ENCODE measurements at places on chromosomes 16 and 17.
A peak's percentile ranks its signal among the peaks of the same experiment; 100 is the strongest.

DNA sequence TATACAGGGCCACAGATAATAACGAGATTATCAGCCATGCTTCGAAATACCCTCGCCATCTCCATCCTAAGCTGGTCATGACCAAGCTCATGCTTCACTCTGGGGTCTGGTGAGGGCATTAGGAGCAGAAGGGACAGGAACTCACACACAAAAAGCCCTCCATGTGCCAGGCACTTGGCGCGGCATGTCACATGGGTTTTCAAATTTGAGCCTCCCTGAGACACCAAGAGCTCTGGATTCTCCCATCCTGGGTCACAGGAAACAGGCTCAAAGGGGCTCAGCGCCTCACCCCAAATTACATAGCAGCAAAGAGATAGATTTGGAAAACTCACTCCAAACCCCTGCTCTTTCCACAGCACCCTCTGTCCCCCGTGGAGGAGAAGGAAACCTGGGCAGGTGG is 239.5 kb downstream of the GSG1L start:
- DNase-seq = no peak

DNA sequence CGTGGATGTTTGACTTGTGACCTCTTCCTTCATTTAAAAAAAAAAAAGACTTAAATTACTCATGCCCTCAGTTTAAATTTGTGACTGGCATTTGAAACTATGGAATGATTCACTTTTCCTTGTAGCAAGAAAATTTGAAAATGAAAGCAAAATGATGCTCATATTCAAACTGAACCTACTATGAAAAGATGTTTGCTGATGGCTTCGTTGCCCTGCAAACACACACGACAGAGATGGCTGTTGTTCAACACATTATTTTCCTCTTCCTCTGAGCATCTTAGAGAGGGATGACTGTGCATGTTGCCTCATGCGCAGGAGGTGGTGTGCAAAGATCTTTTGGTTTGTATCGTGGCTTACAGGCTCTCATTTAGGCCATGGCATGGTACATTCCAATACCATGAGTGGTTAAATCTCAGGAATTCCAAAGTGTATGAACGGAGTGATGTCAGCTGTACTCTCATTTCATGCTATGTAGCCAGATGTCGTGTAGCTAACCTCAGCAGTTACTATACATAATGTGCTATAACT is 164.5 kb downstream of the PRKCA start:
- DNase-seq = no peak

GRCh38 chr17:29807520-29808361 is 122.3 kb downstream of the SSH2 start:
- peak; percentile 48 for DNase-seq

DNA sequence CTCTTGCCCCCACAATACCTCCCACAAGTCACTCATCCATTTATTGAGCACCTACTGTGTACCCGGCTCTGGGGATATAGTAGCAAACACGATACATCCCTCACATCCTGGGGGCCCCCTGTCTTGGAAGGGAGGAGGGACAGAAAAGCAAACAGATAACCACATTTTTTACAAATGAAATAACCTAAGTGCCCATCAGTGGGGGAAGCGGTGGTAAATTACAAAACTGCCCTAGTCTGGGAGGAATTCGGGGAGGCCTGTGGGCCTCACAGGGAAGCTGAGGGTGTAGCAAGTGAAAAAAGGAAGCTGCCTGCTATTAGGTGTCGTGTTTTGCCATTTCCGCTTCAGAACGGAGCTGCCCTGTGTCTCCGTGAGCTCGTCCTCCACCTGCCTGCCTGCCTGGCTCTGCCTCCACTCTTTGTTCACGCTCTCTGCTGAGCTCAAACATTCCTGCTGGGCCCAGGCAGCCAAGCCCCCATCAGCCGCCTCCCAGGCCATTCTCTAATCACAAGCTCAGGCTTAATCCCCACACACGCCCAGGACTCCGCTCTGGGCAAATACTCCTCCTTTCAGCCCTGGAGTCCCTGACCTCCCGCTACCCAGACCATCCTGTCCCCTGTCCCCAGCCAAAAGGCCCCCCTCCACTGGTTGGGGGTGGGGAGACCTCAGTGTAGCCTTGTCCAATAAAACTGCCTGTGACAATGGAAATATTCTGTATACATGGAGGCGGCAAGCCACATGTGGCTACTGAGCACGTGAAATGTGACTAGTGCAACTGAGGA is 10.2 kb upstream of the SEC14L5 start:
- DNase-seq = no peak

DNA sequence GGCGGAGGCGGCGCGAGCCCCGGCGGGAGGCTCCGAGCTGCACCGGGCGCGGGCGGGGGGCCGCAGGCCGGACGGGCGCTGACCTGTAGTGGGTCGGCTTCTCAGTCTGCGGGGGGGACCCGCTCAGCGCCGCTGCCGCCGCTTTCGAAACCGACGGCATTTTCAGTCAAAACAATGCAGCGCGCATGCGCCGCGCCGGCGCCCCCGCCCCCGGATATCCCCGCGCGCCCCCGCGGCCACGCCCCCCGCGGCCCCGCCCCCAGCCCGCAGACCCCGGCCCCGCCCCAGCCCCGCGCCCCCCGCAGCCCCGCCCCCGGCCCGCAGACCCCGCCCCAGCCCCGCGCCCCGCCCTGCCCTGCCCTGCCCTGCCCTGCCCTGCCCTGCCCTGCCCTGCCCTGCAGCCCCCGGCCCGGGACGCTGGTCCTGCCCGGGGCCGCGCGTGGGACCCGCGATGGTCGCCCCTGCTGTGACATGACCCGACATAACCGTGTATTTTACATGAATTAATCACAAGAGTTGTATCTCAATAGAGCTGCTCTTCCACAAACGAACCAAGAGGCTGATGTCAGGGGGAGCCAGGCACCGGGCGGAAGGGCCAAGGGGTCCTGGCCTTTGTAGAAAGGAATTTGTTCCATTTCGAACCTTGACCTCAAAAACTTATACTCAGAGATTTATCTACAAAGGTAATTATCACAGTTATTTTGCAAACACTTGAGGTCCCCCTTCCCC is at the start of gene UNKL:
TSS of gene UNKL (minus strand) at position 173 of the 729 bp plus-strand sequence. CDS start at position 160, 13 bp downstream.
- peak; percentile 82 for DNase-seq

DNA sequence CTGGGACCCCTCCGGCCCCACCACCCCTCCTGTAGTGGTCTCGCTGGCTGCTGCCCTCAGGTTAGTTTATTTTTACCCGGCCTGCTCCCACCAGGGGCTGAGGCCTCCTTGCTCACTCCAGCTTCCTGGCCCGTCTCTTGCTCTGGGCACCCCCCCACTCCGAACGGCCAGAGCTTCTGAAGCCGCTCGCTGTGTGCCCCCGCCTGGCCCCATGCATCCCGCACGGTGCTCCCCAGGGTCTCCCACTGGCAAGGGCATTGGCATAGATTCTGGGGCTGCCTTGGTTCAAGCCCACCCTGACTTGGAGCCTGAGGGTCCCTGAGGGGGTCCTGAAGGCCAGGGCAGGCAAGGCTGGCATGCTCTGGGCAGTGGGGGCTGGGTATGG is 186.4 kb downstream of the SEC14L1 start:
- DNase-seq = no peak

GRCh38 chr16:48537909-48538745 is 71.9 kb downstream of the N4BP1 start:
- no peak for DNase-seq

GRCh38 chr17:61536422-61536955 is 54.5 kb downstream of the NACA2 start:
- no peak for DNase-seq

DNA sequence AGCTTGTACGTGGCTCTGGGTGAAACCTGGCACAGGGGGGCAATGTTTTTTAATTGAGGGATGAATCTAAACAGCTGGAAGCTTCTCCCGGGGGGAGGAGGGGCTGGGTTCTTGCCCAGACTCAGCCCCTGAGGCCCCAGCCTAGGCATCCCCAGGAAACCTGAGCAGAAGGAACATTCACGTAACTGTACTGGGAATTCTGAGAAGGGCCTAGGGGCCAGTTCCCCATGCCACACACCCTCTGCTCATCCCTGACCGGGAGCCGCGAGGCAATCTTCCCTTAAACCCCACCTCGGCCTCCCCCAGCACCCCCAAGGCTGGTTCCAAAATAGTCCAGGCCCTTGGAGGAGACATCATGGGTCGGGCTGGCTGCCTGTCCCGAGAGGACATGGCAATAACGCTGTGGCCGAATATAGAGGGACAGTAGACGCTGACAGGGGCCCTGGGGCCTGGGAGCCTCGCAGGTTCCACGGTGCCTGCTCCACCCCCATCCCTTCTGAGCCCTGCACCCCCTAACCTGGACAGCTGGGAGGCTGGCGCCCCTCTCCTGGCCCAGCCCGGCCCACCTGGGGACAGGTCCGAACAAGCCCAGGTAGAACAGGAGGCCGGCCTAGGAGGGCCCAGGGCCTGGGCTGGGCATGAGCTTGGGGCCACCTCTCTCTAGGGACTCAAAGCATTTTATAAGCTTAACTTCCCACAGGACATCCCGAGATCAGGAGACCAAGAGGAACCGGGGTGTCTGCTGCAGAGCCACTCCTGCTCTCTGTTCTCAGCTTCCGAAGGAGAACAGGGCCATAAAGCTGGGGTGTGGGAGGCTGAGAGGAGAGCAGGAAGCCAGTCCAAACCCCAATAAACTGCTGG is 83.2 kb upstream of the TOB1 start:
- DNase-seq = no peak

GRCh38 chr17:50641357-50641756 is 6.7 kb downstream of the ABCC3 start:
- DNase-seq = no peak

DNA sequence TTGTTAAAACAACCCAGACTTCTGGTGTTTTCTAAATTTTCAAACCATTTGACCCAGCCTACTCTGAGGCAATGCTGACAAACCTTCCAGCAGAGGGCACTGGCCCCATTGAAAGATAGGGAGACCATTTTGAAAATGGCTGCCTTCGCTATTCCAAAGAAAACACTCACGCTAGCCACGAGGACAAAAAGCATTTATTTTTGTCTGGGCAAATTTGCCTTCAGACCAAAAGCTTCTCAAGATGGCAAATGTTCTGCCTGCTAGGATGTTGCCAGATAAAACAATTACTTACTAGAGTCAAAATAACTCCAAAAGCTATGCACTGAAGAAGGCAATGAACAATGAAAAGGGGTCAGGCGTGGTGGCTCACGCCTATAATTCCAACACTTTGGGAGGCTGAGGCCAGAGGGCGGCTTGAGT is 296.7 kb upstream of the IRX5 start:
- no peak for DNase-seq

DNA sequence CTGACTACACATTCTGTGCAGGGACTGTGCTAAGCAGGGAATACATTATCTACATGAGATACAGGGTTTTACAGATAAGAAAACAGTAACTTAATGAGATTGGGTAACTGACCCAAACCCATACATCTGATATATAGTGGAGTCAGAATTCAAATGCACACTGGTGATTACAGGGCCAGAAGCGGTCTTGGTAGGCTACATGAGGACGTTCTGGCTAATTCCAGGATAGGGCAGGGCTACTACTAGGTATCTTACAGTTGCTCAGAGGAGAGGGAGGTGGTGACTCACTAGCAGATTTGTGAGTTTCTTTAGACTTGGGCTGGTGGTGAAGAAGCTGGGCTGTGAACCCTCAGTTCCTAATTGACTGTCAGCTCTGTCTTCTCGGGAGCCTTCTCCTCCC is 21.4 kb downstream of the TRIM16 start:
- DNase-seq = no peak

- DNase-seq = no peak
Measured at GRCh38 chr16:27259710-27260109, 8.9 kb downstream of the NSMCE1 start.

DNA sequence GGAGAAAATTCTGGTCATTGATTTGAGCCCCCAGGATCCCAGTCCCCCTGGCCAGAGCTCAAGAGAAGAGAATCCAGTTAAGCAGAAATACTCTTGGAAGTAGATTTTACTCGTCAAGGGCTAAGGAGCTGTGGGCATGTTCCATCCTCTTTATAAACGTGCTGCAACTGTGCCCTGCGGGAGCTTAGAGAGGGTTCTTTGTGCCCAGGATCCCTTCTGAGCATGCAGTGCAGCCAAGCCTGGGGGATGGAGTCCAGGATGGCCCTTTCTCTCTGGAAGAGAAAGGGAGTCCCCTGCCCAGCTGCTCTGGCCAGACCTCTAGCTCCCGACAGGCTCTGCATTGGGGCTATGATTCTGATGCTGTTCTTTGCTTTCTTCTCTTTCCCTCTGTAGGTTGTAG is 9.5 kb upstream of the LGALS9 start:
- no peak for DNase-seq

GRCh38 chr17:948284-948852 is 31.2 kb downstream of the NXN start:
- DNase-seq = no peak

GRCh38 chr16:55568207-55568606 is 1.7 kb downstream of the CAPNS2 start:
- no peak for DNase-seq

DNA sequence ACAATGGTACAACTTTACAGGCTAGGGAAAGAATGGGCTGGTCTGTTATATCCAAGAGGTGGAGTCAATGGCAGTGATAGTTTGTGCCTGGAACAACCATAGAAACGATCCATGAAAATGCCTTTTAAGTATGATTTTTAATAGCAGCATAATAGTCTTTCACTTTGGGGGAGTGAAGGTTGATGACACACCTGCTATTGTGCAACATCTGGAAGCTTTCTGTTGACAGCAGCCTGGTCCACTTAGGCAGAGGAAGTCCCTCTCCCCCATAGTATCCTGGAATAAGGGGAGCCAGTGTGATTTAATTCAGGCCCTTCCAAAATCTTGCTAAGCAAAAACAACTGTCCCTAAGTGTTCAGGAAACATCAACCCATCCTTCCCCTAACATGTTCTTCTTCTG is 56.3 kb upstream of the HS3ST4 start:
- DNase-seq = no peak

DNA sequence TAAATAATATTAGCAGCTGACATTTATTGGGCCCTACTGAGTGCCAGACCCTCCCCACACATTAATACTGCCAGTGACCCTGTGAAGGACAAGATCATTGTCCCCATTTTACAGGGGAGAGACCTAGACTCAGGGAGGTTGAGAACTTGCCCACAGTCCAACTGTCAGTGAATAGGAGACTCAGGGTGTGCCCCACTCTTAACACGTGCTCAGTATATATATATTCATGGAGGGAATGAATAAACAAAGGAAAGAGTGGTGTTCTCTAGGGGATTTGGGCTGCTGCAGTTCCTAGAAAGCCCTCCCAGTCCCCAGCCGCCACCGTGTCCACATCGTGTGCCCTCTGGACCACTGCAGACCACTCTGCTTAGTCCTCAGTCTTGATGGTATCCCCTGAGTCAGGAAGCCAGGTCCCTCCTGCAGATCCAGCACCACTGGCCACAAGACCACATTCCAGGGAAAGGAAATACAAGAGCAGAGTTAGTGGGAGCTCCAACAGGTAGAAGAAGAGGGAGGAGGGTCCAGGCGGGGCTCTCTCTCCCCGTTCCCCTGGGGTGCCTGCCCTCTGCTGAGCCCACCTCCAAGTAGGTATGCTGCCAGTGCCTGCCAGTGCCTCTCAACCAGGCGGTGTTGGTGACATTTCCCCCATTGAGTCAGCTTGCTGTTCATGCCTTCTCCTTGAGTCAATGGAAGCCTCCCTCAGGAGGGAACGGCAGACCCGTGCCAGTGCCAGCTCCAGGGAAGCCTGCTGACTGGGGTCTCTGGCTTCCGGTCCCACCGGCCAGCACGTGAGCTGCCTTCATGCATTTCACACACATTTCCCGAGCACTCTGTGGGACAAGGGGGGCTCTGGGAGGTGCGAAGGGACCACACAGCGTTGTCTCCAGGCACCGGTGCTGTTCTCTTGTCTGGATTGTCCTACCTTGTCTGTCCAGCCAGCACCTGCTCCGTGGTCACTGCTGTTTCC is 75.6 kb downstream of the GNAO1 start:
- DNase-seq = no peak

- no peak for DNase-seq
Measured at GRCh38 chr16:54062361-54063278, 224.0 kb downstream of the IRX3 start.

GRCh38 chr16:1053121-1053521 is 19.4 kb upstream of the SSTR5 start:
- no peak for DNase-seq

GRCh38 chr16:55330781-55331647 is 7.0 kb downstream of the IRX6 start:
- DNase-seq = no peak

All from CD4-positive, alpha-beta T cell treated with Interferon gamma for 1 hour (primary cell).